WTC11 (cell line): ENCODE measurements at places on chromosomes 12 and 14. TPM values are rescaled to one million over a fixed set of nuclear protein-coding genes. Genes with fewer than 3 reads are reported as not detected.

DNA sequence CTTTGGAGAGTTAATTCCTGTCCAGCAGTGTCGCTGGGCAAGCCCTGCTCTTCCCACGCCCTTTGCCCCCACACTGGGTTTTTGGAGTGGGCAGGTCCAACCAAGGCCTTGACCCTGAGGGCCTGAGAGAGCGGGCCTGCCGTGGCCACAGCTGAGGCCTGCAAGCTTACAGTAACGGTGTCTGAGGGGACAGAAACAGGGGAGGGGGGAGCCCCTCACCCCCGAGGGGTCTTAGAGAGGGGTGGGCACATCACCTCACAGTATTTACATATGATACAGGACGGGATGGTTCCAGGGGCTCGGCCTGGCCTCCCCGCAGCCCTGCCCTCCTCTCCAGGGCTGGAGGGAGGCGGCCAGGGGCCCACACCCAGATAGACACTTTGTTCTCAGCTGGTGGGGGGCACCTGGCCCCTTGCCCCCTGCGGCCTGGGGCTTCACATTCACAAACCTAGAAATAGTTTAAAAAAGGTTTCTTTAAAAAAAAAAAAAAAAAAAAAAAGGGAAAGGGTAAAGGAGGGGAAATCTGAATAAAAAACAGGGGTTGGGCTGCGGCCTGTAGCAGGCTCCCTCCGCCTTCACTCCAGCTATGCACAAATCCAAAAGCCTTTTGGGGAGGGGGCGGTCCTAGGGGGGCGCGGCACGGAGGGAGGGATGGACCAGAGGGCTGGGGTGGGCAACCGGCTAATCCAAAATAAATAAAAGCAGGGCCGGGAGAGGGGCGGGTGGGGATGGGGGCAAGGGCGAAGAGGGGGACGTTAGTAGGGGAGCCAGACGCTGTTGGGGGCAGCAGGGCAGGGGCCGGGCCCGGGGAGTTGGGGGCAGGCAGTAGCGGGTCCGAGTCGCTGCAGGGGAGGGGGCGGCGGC is 14.8 kb upstream of the PLA2G1B start:
- H3K4me1 ChIP-seq = no peaks in the 10 kb centered on the region
- H3K4me3 ChIP-seq = no peak overlapping the region
- peaks cover 27% of the 10 kb centered on the region for H3K36me3 ChIP-seq
- DNase-seq = no peak

DNA sequence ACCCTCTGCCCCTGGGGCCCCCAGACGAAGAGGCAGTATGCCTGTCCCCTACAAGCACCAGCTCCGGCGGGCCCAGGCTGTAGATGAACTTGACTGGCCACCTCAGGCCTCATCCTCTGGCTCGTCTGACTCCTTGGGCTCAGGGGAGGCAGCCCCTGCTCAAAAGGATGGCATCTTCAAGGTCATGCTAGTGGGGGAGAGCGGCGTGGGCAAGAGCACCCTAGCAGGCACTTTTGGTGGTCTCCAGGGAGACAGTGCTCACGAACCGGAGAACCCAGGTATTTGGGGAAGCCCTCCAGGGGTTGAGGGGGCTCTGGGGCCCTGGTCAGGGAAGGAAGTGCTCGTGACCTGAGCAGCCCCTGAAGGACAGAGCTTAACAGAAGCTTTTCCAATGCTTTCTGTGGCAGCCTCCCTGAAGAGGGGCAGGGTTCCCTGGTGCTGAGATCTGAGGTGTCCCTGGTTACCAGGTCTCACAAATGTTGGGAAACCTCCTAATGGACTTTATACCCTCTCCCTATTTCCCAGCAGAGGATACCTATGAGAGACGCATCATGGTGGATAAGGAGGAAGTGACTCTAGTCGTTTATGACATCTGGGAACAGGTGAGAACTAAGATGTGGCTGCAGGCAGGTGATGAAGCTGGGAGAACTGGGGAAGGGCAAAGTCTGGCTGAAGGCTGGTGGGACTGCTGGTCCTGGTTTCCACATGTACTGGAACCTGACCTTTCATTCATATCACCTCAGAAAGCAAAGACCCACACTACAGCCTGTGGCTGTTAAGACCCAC is 1.9 kb downstream of the REM2 start:
- H3K36me3 ChIP-seq = no peaks in the 10 kb centered on the region
- H3K4me3 ChIP-seq = peak overlapping the region; percentile 1; the same call in 1 of the 2 replicates
- no peak for DNase-seq
- H3K27me3 ChIP-seq = peaks cover 26% of the 10 kb centered on the region

Gene TNS2
- total RNA-seq = 3.4 to 7.7 TPM (median 4.1 TPM) in 3 replicates

Gene FOXN4
- total RNA-seq = 0.37 to 0.92 TPM (median 0.66 TPM) in 3 replicates

Gene PPFIA2
- 0.92 to 1.8 TPM (median 1.1 TPM) in 3 replicates for total RNA-seq
